Mesenteric fat pad (tissue), 1 donor: ENCODE measurements at places on chromosomes 5 and 9. TPM values are rescaled to one million over a fixed set of nuclear protein-coding genes. Genes with fewer than 3 reads are reported as not detected.
A peak's percentile ranks its signal among the peaks of the same experiment; 100 is the strongest.

CNTFR gene
- total RNA-seq, result 116 TPM

CCDC127 gene
- 6.5 TPM for total RNA-seq

IL3 gene
- not detected for total RNA-seq

LVRN gene
- 15.9 TPM for total RNA-seq

ZCCHC10 gene
- 13.9 TPM for total RNA-seq

ZFP37 gene
- 2.0 TPM for total RNA-seq

SH3RF2 gene
- 1.6 TPM for total RNA-seq

NOL6 gene
- total RNA-seq, result 35.7 TPM

TMEM38B gene
- 12.3 TPM for total RNA-seq

SAXO1 gene
- total RNA-seq, result not detected

GRCh38 chr9:90024409-90024808, 419.6 kb downstream of the GADD45G start:
- DNase-seq, result no peak

- no peak for DNase-seq
These were observed 281.9 kb upstream of the ANKRD55 start for GRCh38 chr5:56515011-56515410.

DNA sequence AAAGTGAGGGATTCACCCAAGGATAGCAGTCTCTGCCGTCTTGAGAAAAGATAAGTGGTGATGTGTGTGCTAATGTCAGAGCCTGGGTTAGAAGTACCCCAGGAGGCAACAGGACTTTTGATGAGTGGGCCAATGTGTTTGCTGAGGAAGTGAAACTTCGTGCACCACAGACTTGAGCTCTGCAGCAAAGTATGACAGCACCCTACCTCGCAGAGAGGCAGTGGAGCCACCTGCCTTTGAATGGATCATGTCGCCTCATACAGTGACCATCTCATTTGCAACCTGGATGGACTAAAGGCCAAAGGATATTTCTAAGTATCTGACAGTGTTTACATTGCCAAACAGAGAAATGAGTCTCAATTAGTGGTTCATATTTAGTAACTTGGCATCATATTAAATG, 593.9 kb upstream of the GRAMD2B start:
- DNase-seq, result no peak

DNA sequence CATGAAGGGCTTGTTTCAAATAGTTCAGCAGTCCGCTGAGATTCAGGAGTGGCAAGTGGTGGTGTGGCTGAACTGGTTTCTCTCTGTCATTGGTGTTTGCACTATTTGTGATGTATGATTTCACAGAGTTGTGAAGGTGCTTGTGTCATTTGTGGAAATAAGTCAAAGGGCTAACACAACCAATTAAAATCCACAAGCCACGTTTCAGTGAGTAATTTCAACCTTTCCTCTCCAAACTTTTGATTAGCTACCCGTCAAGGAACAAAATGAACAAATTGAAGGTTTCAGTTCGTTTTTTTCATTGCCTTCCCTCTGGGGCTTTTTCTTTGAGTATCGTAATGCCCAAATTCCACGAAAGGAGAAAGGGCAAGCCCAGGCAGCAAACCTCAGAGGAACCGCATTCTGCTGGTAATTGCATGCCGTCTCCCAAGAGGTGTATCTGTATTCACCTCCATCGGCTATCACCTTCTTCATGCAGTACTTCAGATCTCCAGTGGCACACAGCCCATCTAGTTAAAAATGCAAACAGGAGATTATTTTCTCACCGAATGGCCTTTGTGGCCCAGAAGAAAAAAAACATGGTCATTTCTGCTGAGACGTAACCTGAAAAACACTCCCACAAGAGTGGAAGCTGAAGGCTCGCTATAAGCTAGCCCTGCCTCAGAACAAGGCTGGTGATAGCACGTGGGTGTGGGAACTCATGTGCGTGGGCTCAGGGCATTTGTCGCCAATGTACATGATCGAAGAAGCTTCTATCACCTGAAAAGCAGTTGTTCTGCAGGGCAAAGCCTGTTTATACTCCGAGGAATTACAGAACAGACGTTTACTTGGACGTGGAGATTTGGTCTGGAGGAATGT, 197.1 kb downstream of the NR3C1 start:
- no peak for DNase-seq

GRCh38 chr9:70427161-70427945, 12.9 kb upstream of the KLF9 start:
- no peak for DNase-seq

DNA sequence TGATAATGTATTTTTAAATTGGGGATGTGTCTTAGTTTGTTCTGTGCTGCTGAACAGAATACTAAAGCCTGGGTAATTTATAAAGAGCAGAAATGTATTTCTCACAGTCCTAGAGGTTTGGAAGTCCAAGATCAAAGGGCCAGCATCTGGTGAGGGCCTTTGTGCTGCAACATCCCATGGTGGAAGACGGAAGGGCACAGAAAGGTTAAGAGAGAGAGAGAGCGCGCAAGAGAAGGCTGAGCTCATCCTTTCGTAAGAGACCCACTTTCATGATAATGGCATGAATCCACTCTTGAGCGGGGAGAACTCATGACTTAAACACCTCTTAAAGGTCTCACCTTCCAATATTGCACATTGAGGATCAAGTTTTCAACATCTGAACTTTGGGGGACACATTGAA, 79.1 kb upstream of the GOLM1 start:
- DNase-seq, result no peak

DNA sequence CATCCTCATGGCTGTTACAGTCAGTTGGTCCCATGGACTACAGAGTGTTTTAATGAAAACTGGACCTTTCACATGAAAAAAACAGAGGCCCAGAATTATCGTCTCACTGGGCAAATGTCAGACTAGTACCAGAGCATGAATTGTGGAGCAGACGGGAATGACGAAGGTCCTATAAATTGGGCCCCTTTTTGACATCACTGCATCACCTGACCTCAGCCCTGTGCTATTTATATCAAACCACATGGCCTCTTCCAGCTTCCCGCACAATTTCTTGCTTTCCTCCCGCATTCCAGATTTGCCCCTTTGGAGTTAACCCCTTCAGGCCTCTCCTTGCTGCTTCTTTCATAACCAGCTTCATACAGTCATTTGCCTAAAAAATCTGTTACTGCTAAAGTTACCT, 301.7 kb downstream of the ATPSCKMT start:
- no peak for DNase-seq

DNA sequence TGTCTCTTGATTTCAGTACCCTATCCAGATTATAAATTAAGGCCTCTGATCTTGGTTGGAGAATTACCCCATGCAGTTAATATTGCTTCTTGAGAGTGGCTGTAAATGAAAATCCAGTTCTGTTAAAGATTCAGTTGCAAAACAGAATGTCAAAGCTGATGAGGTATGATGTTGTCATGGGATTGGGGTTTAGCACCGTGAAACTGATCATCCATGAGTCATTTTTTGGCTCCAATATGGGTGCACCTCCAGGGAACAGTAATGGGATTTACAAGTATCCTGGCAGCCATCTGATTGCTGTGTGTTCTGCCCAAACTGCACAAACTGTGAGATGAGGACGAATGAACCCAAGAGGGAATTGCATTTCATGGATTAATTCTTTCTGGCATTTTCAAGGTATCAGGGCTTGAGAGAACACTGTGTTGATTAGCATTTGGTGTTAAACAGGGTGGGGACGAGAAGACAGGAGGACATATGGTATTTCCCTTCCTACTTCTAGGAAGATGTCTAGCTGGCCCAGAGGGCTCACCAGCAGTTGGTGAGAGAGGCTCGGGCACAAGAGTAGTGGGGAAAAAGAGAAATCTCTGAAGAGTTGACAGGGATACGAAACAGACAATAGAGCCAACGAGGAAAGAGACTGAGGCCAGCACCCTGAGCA, 214.7 kb downstream of the GAS1 start:
- DNase-seq, result no peak

GRCh38 chr5:96439477-96440184, 6.6 kb upstream of the PCSK1 start:
- no peak for DNase-seq

- DNase-seq, result peak; percentile 72
These were observed 128.6 kb downstream of the KCNIP1 start for GRCh38 chr5:170632266-170632984.

- no peak for DNase-seq
These were observed 59.2 kb downstream of the CRB2 start for GRCh38 chr9:123414936-123415930.

GRCh38 chr5:149073213-149073612, 10.4 kb upstream of the SH3TC2 start:
- DNase-seq, result no peak

DNA sequence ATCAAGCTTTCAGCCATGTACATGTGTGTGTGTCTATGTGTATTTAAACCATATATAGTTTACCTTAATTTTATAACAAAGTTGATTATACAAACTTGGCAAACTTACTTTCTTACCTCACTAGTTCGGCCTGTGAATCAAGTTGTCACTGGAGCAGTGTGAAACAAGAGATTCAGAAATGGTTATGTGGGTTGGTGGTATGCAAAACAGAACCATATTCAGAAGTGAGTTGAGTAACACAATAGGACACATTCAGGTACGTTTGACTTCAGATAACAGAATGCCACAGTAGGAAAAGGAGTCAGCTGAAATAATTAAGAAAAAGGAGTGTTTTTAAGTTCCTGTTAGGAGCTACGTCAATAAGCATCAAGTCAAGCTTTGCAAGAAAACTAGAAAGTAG, 21.5 kb downstream of the XPA start:
- DNase-seq, result no peak

GRCh38 chr9:97462914-97463313, 38.6 kb upstream of the TMOD1 start:
- no peak for DNase-seq

- peak; percentile 88 for DNase-seq
These were observed 929 bp downstream of the SH3PXD2B start for GRCh38 chr5:172453206-172453985.

GRCh38 chr9:110251212-110251611, 5.1 kb downstream of the TXN start:
- DNase-seq, result no peak

GRCh38 chr5:64612344-64612961, 77.8 kb upstream of the SHISAL2B start:
- no peak for DNase-seq

GRCh38 chr9:121357011-121357410, 13.0 kb downstream of the STOM start:
- DNase-seq, result no peak

GRCh38 chr9:37574241-37574721, 1.9 kb downstream of the FBXO10 start:
- DNase-seq, result no peak

DNA sequence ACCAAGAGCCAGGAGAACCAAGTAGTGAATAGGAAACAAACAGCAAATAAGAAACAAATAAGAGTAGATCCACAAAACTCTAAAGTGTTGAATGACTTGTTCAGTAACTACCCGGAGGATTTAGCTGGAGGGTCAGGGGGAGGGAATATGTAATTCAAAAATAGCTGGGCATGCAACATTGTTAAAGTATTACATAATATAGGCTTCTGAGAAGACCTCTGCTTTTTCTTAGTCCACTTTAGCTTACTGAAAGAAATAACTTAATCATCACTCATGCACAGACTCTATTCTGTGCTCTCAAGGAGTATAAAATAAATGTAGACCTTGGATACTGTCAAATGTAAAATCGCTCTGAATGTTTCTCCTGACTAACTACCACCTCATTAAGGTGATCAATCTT, 183.2 kb upstream of the POU5F2 start:
- no peak for DNase-seq
